ENCODE measurements at places on chromosomes 4 and X.

DNA sequence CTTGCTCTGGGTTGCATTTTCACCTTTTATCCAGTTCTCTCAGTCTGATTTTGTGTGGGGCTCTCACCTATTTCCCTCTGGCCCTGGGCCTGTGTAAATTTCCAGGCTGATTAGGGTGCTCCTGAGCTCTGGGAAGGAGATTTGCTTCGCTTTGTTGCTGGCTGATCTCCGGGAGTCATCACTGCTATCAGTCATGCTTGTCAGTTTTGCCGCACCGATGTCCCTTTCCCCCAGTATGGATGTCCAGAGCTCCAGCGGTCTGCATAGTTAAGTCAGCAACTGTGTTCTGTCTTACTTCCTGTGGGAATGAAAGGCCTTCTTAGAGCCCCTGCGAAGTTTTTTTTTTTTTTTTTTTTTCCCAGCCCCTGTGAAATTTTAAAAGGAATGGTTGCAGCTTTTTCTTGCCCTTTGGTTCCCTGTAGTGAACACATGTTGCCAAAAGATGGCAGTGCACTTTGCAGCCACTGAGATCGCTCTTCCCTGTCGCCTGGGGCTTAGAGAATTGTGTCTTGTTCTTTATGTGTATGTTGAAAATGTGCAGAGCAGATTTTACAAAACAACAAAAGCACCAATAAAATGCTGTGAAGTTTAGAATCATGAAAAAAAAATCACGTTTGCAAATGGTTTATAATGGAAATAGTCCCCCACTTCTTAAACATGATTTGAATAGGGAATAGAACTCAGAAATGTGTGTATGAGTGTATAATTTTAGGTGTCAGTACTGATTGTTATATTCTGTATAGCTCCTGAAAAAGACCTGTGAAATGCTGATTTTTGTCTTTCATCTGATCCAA, 109.1 kb upstream of the SLC4A4 start:
- no peaks in the 10 kb centered on the region for H3K27me3 ChIP-seq
- H3K27ac ChIP-seq: no peak overlapping the region
- no peaks in the 10 kb centered on the region for H3K36me3 ChIP-seq
- H3K4me1 ChIP-seq: no peaks in the 10 kb centered on the region
- peak; percentile 51 for DNase-seq
- no peak overlapping the region for H3K4me3 ChIP-seq

DNA sequence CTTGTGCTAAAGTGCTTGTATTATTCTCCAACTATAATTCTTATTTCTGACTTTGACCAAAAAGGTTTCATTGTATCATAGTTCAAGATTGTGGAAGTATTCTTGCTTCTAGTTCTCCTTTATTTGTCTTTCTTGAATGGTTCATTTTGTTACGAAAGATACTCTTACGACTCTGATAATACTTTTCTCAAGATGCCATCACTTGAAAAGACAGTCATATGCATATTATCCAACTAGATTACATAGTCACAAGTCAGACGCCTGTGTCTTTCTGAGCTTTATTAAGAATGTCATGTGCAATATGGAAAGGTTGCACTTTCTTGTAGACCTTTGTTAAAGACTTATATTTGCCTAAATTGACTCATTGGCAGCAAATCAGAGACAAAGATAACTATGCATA, 71.4 kb upstream of the HPGD start:
- H3K4me3 ChIP-seq: no peak overlapping the region
- H3K4me1 ChIP-seq: no peaks in the 10 kb centered on the region
- DNase-seq: no peak
- H3K27me3 ChIP-seq: no peaks in the 10 kb centered on the region
- no peaks in the 10 kb centered on the region for H3K36me3 ChIP-seq

- H3K36me3 ChIP-seq: no peaks in the 10 kb centered on the region
- DNase-seq: no peak
- H3K27me3 ChIP-seq: peaks cover 2% of the 10 kb centered on the region
- no peaks in the 10 kb centered on the region for H3K4me1 ChIP-seq
These were observed 46.2 kb downstream of the GSX2 start for GRCh38 chr4:54146139-54146538.

DNA sequence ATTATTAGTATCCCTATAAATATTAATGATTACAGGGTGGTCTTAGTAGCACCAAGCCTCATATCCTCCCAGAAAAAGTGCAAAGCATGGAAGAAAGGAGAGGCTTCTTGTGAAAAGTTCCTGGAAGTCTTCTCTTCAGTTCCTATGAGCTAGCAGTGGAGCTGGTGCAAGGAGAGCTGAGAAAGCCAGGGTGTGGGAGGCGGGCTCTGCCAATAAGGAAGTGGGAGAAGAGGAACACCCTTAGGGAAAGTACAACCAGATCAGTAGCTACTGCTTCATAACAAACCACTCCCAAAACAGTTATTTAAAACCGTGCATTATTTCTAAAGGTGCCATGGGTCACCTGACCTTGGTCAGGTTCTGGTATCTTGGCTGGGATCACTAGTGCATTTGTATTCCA, 72.4 kb downstream of the MAP9 start:
- no peak overlapping the region for H3K4me3 ChIP-seq
- no peaks in the 10 kb centered on the region for H3K36me3 ChIP-seq
- H3K4me1 ChIP-seq: no peaks in the 10 kb centered on the region
- no peaks in the 10 kb centered on the region for H3K27me3 ChIP-seq
- no peak overlapping the region for H3K27ac ChIP-seq

GRCh38 chr4:171956678-171957077, 143.5 kb downstream of the GALNTL6 start:
- no peak overlapping the region for H3K27ac ChIP-seq
- H3K27me3 ChIP-seq: no peaks in the 10 kb centered on the region
- H3K36me3 ChIP-seq: no peaks in the 10 kb centered on the region
- no peak for DNase-seq
- no peaks in the 10 kb centered on the region for H3K4me1 ChIP-seq
- no peak overlapping the region for H3K4me3 ChIP-seq

DNA sequence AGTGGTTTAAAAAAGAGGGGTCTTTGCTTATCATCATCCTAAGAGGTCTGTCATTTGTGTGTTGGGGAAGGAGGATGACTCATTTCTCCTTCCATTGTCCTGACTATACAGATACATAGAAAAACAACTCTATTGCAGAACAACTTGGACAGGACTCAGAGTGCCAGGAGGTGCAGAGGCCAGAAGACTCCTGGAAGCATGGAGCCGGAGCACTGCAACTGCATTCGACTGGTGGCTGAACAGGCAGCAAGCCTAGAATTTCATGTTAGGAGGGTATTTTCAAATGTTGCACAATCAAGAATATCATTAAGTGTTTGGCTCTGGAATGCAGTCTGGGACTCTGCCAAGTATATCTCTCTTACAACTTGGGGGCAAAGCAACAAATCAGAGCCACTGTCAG, 35.0 kb upstream of the MAML3 start:
- peaks cover 4% of the 10 kb centered on the region for H3K4me1 ChIP-seq
- no peak overlapping the region for H3K4me3 ChIP-seq
- H3K27me3 ChIP-seq: no peaks in the 10 kb centered on the region
- no peak for DNase-seq
- no peak overlapping the region for H3K27ac ChIP-seq

DNA sequence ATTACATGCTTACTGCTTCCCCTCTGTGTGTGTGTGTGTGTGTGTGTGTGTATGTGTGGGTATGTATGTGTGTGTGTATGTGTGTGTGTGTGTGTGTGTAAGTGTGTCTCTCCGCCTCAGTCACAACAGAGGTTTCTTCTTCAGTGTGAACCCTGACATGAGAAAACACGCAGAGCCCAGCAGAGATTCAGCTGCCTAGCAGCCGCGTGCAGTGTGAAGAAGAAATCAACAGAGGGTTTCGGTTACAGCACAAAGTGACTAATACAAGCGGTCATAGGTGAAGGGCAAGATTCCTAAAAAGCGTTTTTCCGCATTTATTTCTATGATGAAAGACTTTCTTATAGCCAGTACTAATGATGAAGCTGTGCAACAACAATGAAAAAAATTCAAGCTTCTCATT, 55.3 kb upstream of the ZFP42 start:
- H3K4me1 ChIP-seq: no peaks in the 10 kb centered on the region
- H3K4me3 ChIP-seq: no peak overlapping the region
- H3K27me3 ChIP-seq: no peaks in the 10 kb centered on the region
- DNase-seq: no peak

- H3K4me1 ChIP-seq: peaks cover 16% of the 10 kb centered on the region
- H3K27ac ChIP-seq: no peak overlapping the region
- H3K36me3 ChIP-seq: no peaks in the 10 kb centered on the region
- H3K27me3 ChIP-seq: peaks cover 20% of the 10 kb centered on the region
These were observed 493 bp upstream of the UCHL1 start for GRCh38 chr4:41256131-41256739.

- H3K4me1 ChIP-seq: no peaks in the 10 kb centered on the region
- no peak for DNase-seq
- H3K36me3 ChIP-seq: no peaks in the 10 kb centered on the region
- H3K27me3 ChIP-seq: no peaks in the 10 kb centered on the region
- H3K27ac ChIP-seq: no peak overlapping the region
These were observed 10.0 kb upstream of the SPRY1 start for GRCh38 chr4:123386609-123387008.

DNA sequence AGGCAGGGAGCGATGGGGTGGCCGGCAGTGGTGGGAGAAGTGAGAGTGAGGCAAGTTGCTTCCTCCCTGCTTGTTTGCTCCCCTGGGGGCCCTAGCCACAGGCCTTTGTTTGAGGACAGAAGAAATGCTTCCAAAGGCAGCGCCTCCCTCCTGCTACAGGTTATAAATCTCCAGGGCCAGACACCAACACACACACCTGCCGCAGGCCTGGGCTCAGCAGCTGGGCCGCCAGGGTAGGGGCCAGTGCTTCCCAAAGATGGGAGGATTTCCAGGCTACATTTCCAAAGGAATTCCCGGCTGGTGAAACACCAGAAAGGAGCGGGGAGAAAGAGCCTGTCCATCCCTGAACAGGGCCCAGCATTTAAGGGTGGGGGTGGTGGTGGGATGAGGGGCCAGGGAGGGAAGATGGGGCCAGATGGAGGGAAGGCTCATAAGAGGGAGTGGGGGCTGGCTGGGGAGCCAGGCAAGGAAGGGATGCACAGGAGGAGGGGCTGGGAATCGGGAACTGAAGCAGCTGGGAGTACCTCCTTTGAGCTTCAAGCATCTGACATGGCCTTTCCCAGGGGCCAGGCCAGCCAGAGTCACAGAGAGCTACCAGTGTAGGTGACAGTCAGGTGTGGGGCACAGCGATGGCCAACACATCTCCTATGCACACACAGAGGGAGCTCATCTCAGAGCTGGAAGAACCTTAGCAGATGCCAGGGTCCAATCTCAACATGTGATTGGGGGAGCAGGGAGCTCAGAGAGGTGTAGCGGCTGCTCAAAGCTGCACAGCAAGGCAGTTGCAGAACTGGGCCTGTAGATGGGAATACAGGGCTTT, 143.9 kb downstream of the PJA1 start:
- no peak overlapping the region for H3K4me3 ChIP-seq
- no peak for DNase-seq
- no peaks in the 10 kb centered on the region for H3K36me3 ChIP-seq
- no peaks in the 10 kb centered on the region for H3K4me1 ChIP-seq
